ENCODE measurements at places on chromosomes 3 and 15.

DNA sequence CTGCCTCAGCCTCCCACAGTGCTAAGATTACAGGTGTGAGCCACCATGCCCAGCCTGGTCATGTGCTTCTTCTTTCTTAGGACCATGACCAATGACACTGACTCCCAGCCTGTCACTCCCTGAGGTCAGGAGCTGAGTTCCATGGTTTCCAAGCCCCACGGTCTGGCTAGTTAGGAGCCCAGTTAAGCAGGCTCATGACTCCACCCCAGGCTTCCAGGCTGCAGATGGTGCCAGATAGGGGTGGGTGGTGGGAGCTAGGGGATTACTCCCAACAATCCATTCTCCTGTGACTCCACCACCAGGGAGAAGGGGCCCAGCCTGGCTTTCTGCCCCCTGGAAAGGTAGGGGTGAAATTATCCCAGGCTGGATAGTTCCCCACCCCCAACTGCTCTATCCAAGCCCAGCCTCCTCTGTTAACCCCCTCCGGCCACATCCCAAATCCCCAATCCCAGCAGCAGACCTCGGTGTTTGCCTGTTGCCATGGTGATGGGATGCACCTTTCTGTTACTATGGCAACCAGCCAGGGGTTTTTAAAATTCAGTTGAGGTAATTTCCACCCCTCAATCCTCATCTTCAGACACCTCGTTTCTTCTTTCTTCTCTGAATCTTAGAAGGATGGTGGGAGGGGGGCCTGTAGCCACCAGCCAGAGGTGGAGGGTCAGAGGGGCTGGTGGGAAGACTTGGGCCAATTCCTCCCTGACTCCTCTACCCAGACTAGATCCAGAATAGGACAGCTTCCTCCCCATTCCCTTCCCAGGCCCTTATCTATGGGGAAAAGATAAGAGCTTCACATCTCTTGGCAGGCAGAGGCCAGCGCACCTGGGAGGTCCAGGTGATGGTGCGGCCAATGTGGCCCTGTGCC is 22.5 kb upstream of the SEMA3F start:
- DNase-seq = no peak

- DNase-seq = no peak
These were observed 30.7 kb downstream of the EIF4E3 start for GRCh38 chr3:71694358-71694999.

GRCh38 chr3:191235331-191236314 is 36.6 kb downstream of the OSTN start:
- no peak for DNase-seq

GRCh38 chr3:55270976-55271375 is 216.1 kb downstream of the WNT5A start:
- no peak for DNase-seq

GRCh38 chr15:40043927-40044716 is 5.1 kb upstream of the SRP14 start:
- no peak for DNase-seq

DNA sequence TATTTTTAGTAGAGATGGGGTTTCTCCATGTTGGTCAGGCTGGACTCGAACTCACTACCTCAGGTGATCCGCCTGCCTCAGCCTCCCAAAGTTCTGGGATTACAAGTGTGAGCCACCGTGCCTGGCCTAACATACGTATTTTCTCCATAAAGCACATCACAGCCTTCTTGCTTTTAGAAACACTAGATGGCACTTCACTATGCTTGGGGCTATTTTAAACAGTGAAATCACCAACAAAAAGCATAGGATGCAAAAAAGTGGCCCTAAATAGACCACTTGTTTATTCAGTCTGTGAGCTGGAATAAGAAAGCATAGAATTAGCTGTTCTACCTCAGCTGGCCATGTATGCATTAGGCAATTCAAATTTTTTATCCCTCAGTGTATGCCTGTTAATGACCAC is 46.0 kb downstream of the PRICKLE2 start:
- DNase-seq = no peak

DNA sequence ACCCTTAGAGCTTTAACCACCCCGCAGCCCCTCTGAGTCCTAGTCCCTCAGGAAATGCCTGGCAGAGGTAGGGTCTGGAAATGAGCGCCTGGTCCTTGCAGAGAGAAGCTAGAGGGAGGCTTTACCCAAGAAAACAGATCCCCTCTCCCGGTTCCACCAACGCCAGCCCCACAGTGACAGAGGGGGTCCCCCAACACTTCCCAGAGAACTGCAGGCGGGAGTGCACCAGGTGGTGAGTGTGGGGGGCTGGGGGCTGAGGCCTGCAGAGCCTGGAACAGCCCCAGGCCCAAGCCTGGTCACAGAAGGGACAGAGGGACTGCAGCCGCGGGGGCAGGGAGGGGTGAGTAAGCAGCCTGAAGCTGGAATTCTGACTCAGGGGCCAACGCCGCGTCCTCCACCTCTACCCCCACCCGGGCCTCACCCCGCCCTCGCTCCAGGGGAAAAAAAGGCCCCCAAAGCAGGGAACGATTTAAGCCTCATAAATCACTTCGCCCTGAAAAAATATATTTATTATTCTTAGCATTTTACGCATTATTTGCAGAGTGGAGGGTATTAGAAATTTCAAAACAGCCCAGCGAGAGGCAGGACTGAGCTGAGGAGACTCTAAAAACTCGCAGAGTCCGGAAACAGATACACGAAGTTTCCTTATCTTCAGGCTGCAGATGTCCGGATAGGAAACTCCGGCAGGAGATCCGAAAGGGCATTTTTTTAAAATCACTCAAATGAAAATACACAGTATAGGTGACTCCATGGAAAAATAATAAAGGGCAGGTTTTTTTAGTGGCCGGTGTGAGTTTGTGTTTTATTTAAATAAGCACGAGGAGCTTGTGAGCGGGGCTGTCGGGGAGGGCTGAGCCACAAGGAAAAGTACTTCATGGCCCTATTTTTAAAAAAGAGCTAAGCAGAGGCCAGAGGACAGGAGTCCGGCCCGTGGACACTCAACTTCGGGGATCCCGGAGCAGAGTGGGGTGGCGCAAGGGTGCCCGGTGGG is 10.0 kb downstream of the GATA2 start:
- no peak for DNase-seq

- DNase-seq = no peak
These were observed 516.9 kb upstream of the TBL1XR1 start for GRCh38 chr3:177713928-177714900.

GRCh38 chr15:49148727-49149126 is 6.7 kb downstream of the COPS2 start:
- DNase-seq = no peak

GRCh38 chr15:48899793-48900192 is 21.9 kb downstream of the EID1 start:
- no peak for DNase-seq
